NCI-H1417 treated with DMSO at 0.1 percent for 48 hours (cell line): ENCODE measurements at places on chromosomes 7 and 10.

DNA sequence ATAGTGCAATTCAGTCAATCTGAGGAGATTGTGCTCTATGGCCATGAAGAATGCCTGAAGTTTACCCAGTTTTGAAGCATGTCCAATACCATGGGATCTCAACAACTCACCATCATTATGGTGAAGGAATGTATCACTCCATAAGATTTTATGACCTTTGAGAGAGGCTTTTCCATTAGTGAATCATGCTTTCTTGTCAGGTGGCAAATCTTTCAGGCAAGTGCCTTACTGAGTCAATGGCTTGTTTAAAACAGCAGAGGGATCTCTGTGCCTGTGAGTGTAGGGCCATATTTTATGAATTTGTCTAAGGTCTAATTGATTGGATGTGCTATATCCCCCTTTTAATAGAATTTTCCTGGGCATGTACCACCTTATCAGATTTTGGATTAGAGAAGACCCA, 131.5 kb downstream of the CCDC7 start:
- no peak for DNase-seq

DNA sequence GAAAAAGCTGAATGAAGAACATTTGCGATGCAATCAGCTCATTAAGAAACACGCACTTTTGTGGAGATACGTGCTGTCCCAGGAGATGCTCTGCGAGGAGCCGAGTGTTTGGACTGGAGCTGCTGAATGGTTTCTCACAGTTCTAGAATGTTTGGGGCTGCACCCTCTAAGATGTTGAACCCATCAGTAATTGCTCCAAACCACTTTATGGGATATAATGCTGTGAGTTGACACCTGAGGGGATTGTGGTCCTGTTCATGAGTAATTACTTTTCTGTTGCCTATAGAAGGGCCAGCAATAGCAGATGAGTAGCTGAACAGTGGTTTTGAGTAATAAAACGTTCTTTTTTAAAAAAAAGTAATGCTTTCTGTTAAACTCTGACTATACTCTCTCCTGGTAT, 63.1 kb downstream of the IKZF1 start:
- no peak for DNase-seq

DNA sequence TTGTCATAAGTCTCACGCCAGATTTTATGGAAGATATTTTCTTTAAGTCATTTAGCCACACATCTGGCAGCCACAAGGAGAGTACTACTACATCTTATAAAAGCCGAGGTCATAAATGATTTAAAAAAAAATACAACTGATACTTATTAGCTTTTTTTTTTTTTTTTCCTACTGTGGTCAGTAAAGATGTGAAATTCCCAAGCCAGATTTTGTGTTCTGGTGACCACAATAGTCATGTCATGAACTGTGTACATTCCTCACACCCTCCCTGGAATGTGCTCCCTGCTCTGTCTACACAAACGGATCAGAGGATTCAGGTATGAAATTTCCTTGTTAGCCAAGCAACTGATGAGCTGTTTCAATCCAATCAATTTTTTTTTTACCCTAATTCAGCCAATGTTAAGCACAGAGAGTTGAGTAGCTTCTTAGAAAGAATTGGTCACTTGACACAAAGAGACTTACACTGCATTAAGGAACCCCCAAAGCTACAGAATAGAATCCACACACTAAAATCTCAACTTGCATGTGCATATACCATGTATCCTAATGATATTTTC, 54.7 kb downstream of the CHRM2 start:
- no peak for DNase-seq

DNA sequence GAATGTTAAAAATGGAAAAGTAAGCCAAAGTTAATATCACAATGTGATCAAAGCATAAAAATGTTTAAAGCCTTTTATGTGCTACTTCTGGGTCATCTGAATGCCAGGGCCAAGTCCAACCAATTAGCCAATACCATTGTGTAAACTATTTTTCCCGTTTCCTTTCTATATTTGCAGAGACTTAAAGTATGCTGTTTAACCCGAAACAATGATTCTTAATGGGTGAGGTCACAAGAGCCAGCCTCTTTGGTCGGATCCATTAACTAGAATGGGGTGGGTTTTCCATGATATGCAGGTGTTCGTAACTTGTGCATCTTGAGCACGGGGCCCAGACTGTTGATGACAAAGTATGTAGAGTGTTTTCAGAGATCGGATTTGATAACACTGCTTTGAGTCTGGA, 111.3 kb upstream of the IGFBP3 start:
- DNase-seq, result no peak

DNA sequence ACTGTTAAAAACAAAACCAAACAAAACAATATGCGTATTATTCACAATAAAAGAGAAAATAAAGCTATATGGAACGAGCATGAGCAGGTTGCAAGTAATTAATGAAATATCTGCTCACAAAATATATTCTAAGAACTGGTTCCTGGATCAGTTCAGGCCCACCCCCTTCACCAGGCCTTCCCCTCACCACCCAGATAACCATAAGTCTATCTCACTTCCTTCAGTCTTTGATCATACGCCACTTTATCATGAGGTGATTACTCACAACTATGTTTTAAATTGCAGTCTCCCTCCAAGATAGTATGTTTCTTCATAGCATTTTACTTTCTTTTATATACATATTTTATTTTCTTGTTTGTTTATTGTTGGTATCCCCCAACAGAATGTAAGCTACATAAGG, 263.1 kb upstream of the HGF start:
- DNase-seq, result no peak

GRCh38 chr7:120915314-120916105, 35.1 kb upstream of the ING3 start:
- no peak for DNase-seq
